A549 treated with ZK216348 at 1 μM for 4 hours (cell line): ENCODE measurements at places on chromosomes 5 and 9. TPM values are rescaled to one million over a fixed set of nuclear protein-coding genes. Genes with fewer than 3 reads are reported as not detected.

The PCDHGA6 gene
- total RNA-seq = 0.05 to 0.29 TPM (median 0.20 TPM) in 5 replicates

The PCDHA7 gene
- 0.06 to 0.21 TPM (median 0.13 TPM) in 5 replicates for total RNA-seq

The CARD6 gene
- 3.2 to 4.2 TPM (median 3.7 TPM) in 5 replicates for total RNA-seq

The SPINK14 gene
- not detected in 5 replicates for total RNA-seq

The TXN gene
- 1,039 to 1,656 TPM (median 1,184 TPM) in 5 replicates for total RNA-seq

The CACNA1B gene
- 0.02 to 0.07 TPM (median 0.05 TPM) in 4 of 5 replicates, not detected in the other for total RNA-seq

The ZDHHC11 gene
- total RNA-seq = 11.9 to 21.0 TPM (median 19.8 TPM) in 5 replicates

The DMRTA1 gene
- 0.63 to 0.88 TPM (median 0.79 TPM) in 5 replicates for total RNA-seq

The C1QTNF2 gene
- total RNA-seq = 0.09 to 0.29 TPM (median 0.18 TPM) in 4 of 5 replicates, not detected in the other

The IGFBPL1 gene
- 2.1 to 3.6 TPM (median 2.4 TPM) in 5 replicates for total RNA-seq

The NFX1 gene
- 28.5 to 33.2 TPM (median 30.4 TPM) in 5 replicates for total RNA-seq

The SLC25A2 gene
- total RNA-seq = not detected in 5 replicates

The CYLC2 gene
- not detected in 5 replicates for total RNA-seq

The ELAVL2 gene
- total RNA-seq = not detected in 5 replicates

The RIGI gene
- 2.8 to 4.7 TPM (median 3.5 TPM) in 5 replicates for total RNA-seq

The OR13C9 gene
- total RNA-seq = not detected in 5 replicates

The IL5 gene
- not detected in 5 replicates for total RNA-seq

The ARID3C gene
- total RNA-seq = 0.13 to 0.23 TPM (median 0.19 TPM) in 3 of 5 replicates, not detected in the others

The PRUNE2 gene
- not detected in 5 replicates for total RNA-seq

The KIF20A gene
- 44.6 to 48.6 TPM (median 46.7 TPM) in 5 replicates for total RNA-seq

The ANKRD34B gene
- total RNA-seq = 0.06 to 0.31 TPM (median 0.25 TPM) in 4 of 5 replicates, not detected in the other

The TRAF2 gene
- total RNA-seq = 29.7 to 66.1 TPM (median 60.1 TPM) in 5 replicates

The SIT1 gene
- not detected in 5 replicates for total RNA-seq

The PCDHB13 gene
- 0.06 to 0.20 TPM (median 0.08 TPM) in 4 of 5 replicates, not detected in the other for total RNA-seq

The TUBB4B gene
- 522 to 871 TPM (median 814 TPM) in 5 replicates for total RNA-seq

The GLRA1 gene
- not detected in 5 replicates for total RNA-seq

The SPINK13 gene
- total RNA-seq = not detected in 5 replicates

The MYMK gene
- total RNA-seq = not detected in 5 replicates

The SPAG8 gene
- 0.32 to 0.72 TPM (median 0.56 TPM) in 4 of 5 replicates, not detected in the other for total RNA-seq

The OLFML2A gene
- 16.5 to 31.7 TPM (median 24.6 TPM) in 5 replicates for total RNA-seq

The CLIC3 gene
- total RNA-seq = 2.2 to 4.2 TPM (median 3.7 TPM) in 5 replicates

The GFI1B gene
- total RNA-seq = not detected in 5 replicates

The SLC9A3 gene
- total RNA-seq = 1.4 to 2.5 TPM (median 2.3 TPM) in 5 replicates

The LCN12 gene
- 0.41 to 2.0 TPM (median 1.0 TPM) in 5 replicates for total RNA-seq

The HACD4 gene
- total RNA-seq = 0.69 to 1.1 TPM (median 1.0 TPM) in 5 replicates

The TDRD7 gene
- 11.6 to 13.6 TPM (median 12.4 TPM) in 5 replicates for total RNA-seq

The GABRA6 gene
- total RNA-seq = not detected in 5 replicates

The TRIM14 gene
- 10.4 to 15.3 TPM (median 13.6 TPM) in 5 replicates for total RNA-seq

The C9 gene
- not detected in 5 replicates for total RNA-seq

The LCN9 gene
- total RNA-seq = not detected in 5 replicates

The IL3 gene
- not detected in 5 replicates for total RNA-seq

The TLR4 gene
- 0.05 to 0.16 TPM (median 0.13 TPM) in 5 replicates for total RNA-seq

The SPINK6 gene
- total RNA-seq = 0.52 to 1.7 TPM (median 0.65 TPM) in 3 of 5 replicates, not detected in the others

The ITGA2 gene
- 11.7 to 21.3 TPM (median 17.2 TPM) in 5 replicates for total RNA-seq

The THBS4 gene
- 0.14 to 0.19 TPM in 2 of 5 replicates, not detected in the others for total RNA-seq

The TMC1 gene
- 0.08 to 0.19 TPM (median 0.14 TPM) in 3 of 5 replicates, not detected in the others for total RNA-seq

The GABRP gene
- total RNA-seq = not detected in 5 replicates

The HARS1 gene
- 76.7 to 87.7 TPM (median 80.0 TPM) in 5 replicates for total RNA-seq

The C9orf153 gene
- total RNA-seq = 0.14 to 0.46 TPM (median 0.35 TPM) in 4 of 5 replicates, not detected in the other

The BAAT gene
- 0.42 to 0.57 TPM (median 0.51 TPM) in 5 replicates for total RNA-seq
